ENCODE measurements at places on chromosomes 5 and 9.

DNA sequence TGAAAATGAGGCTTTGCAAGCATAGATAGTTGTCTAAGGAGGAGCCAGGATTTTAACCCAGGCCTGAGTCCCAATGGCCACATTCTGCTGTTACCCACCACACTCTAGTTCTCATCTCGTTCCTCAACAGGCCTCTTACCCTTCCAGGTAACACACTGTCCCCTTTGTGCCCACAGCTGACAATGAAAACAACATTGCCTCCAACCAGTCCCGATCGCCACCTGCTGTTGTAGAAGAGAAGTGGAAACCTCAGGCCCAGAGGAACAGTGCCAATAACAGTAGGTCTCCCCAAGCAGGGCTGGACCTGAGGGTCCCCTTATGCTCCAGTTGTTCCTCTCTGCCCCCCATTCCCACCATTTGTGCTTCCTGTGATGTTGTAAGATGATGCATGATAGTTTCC lies 30.4 kb downstream of the AMBP start:
- no peak for DNase-seq

GRCh38 chr5:133569347-133569746 lies 43.0 kb downstream of the FSTL4 start:
- DNase-seq: no peak

GRCh38 chr5:124665035-124665434 lies 81.4 kb downstream of the ZNF608 start:
- DNase-seq: no peak

DNA sequence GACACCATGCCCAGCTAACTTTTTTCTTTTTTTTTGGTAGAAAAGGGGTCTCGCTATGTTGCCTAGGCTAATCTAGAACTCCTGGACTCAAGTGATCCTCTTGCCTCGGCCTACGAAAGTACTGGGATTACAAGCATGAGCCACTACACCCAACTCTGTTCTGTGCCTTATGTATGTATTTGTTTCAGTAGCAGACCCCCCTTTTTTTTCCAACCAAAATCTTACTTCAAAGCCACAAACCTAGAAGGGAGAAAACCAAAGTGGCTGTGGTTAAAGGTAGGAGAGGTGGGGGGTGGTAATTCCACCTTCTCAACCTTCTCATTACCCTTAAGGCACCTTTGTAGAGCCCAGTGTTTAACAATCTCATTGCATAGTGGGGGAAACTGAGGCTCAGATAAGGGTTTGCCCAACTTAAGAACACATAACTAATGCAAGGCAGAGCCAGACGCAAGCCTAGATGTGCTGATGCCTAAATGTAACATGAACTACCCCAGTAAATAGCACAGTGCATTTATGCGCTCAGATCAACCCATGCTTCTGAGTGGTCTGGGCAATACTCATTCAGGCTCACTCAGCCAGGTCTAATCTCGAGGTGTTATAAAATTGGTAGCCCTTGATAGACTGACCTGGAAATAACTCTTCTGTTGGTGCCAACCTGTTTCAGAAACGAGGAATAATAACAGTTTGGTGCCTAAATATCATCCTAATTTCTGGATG lies 33.0 kb downstream of the ITK start:
- no peak for DNase-seq

GRCh38 chr5:76082772-76083554 lies at the start of gene SV2C:
TSS of gene SV2C (plus strand) at chr5:76083383. CDS start at chr5:76131751, 48,368 bp downstream.
- DNase-seq: no peak
